ENCODE measurements at places on chromosomes 3 and 15. TPM values are rescaled to one million over a fixed set of nuclear protein-coding genes. Genes with fewer than 3 reads are reported as not detected.
A peak's percentile ranks its signal among the peaks of the same experiment; 100 is the strongest.

DNA sequence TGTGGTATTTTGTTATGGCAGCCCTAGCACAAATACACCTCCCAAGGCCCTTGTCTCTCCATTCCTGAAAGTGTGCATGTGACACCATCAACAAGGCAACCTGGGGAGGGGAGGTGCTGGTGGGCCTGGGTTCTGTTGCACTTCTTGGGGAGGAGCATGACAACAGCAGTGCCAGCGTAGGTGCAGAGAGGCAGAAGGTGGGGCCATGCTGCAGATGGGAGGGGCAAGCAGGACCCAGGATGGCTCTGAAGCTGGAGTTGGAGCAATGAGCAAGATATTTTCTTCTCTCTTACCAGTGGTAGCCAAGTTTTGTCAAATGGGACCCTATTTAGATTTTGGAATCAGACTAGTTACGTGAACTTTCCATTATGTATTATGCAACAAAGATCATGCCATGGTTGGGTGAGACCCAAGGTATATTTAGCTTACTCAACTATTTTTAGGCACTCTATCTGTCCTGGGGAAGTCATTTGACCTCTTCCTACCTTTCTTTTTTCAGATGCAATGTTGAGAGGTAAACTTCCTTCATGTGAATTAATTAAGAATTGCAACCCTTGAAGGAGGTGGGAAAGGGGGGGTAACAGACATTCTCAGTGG, 3.4 kb downstream of the FYCO1 start:
- no peak for DNase-seq

DNA sequence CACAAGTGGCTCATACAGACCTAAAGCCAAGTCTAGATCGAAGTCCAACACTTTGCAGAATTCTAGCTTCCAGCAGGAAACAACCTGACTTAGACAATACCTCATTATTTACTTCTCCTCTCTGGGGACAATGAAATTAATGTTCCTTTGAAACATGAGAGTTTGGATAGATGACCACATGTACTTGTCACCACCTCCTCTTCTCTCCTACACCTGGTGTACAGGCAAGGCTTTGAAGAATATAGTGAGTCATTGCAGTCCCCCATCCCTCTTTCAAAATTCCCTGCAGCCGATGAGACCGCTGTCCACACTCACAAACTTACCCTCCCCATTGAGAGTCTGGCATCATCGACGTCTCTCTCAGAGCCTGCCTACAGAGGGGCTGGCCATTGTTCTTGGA, 189.0 kb upstream of the HES1 start:
- DNase-seq = no peak

DNA sequence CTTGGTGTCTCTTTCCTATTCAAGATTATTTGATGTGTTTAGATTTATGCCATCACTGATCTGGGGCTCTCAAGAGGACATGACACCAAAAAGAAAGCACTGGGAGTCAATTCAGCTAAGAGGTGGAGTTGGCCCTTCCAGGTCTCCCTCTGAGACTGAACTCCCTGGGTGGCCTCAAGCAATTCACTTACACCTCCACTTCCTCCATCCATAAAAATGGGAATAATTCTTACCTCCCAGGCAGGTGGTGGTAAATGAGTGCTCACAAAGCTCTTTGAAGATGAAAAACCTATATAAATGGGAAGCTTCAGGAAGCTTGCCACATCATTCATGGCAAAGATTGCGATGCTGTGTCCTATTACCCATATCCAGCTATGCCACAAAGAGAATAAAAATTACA, 59.2 kb upstream of the ICE2 start:
- no peak for DNase-seq

DNA sequence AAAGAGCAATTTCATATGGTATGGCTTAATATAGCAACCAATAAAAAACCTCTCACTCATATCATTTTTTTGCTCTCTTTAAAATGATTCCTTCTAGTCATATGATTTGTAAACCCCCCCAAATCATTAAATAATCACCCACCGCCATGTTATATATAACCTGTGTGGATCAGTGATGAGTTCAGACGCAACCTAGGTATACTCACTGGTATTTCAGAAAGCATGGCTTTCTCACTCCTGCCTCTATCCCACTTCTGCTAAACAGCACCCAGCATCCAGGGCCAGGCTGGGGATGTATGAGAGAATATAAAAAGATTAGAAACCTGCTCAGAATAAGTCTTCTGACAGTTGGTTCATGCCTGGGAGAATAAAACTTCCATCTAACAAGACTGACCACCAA, 172.3 kb upstream of the PRICKLE2 start:
- no peak for DNase-seq

DNA sequence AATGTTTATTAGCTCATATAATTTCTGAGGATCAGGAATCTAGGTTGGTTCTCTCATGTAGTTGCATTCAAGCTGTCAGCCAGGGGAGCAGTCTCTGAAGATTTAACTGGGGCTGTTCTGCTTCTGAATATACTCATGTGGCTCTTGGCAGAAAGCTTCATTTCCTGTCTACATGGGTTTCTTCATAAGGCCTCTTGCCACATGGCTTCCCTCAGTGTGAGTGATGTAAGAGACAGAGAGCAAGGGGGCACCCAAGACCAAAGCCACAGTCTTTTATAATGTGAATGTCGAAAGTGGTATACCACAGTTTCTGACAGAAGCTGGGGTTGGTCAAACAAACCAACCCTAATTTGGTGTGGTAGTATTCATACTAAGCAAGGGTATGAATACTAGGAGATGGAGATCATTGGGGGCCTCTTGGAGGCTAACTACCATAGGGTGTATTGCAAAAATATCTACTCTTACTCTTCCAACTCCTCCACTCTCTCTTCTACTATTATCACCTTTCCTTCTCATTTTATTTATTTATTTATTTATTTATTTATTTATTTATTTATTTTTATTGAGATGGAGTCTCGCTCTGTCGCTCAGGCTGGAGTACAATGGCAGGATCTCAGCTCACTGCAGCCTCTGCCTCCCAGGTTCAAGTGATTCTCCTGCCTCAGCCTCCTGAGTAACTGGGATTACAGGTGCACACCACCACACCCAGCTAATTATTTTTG, 123.8 kb downstream of the B3GALNT1 start:
- peak; percentile 73 for DNase-seq

GRCh38 chr3:48107227-48107626, 81.0 kb downstream of the CDC25A start:
- DNase-seq = no peak

- no peak for DNase-seq
These were observed 9.9 kb downstream of the ALDH1A3 start for GRCh38 chr15:100889385-100890050.

The NOX5 gene
- total RNA-seq = not detected

The ANKRD63 gene
- total RNA-seq = not detected
